Effector CD4-positive, alpha-beta T cell (primary cell): ENCODE measurements at places on chromosomes 11 and 22.

DNA sequence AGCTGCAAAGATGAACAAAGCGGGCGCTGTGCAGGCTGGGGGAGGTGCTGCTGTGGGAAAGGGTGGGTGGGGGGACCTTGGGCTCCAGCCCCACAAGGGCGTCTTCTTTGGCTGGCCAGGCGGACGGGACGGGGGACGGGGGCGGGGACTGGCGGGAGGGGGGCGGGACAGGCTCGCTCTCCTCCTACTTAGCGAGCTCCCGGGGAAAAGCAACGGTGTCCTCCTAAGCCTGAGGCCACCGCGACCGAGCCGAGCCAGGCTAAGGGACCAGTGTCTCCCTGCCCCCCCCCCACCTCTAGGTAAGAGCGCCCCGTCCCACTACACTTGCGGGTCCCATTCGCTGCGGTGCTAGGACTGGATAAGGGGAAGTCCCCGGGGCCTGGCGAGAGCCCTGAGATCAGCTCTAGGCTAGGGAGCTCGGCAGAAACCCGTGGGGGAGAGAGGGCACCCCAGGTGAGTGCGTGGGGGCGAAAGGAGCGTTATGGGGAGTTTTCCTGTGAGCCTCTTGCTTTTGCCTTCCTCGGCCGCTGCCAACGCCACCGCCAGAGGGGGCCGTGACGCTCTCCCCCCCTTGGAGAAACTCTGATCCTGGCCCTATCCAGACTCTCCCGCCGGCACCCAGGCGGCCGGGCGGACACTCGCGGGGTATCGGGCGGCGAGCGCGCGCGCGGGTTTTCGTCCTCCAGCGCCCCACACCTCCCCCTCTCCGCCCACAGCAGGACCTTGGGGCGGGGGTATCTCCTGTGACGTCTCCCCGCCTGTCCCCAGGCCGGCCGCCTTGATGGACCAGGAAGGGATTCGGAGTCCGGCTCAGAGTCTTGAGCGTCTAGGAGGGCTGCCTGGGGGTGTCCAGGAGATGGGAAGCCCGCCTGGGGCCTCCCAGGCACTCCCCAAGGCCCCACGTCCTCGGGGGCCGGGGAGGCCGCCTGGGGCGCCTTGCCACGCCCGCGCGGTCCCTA is at the start of gene PHLDB1:
Gene PHLDB1 (plus strand): TSS at position 215 of the 959 bp plus-strand sequence. CDS start 6,222 bp downstream, outside the sequence.
- DNase-seq: peak; percentile 49

DNA sequence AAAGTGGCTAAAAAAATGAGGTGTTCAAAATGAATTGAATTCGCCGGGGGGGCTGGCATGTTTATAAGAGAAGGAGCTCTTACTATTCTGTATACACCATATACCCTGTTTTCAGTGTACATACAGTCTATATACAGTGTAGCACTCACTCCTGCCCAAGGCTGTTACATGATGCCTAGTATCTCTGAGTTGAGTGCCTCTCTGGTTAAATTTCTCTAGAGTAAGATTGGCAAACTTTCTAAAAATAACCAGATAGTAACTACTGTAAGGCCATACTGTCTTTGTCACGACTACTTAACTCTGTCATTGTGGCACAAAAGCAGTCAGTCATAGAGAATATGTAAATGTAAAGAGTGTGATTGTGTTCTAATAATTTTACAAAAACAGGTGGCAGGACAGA is 58.1 kb downstream of the PHF21A start:
- DNase-seq: no peak

DNA sequence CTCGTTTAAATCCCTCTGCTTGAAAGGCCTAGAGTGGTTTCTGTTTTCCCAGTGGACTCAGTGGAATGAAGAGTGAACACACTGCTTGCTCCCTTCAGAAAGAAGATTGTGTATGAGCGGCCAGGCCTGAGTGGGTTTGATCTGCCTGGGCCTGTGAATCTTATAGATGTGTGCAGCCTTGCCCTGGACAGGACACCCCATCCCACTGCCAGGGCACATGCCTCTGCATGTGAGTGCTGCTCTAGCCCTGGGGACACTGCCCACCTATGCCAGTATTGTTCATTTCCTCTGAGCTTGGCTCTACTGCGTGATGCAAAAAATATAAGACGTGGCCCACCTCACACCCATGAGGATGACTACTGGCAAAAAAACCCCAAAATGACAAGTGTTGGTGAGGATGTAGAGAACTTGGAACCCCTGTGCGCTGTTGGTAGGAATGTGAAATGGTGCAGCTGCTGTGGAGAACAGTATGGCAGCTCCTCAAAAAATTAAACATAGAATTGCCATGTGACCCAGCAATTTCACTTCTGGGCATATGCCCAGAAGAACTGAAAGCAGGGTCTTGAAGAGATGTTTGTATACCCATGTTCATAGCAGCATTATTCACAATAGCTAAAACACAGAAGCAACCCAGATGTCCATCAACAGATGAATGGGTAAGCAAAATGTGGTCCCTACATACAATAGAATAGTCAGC is 27.3 kb upstream of the NECTIN1 start:
- DNase-seq: no peak

DNA sequence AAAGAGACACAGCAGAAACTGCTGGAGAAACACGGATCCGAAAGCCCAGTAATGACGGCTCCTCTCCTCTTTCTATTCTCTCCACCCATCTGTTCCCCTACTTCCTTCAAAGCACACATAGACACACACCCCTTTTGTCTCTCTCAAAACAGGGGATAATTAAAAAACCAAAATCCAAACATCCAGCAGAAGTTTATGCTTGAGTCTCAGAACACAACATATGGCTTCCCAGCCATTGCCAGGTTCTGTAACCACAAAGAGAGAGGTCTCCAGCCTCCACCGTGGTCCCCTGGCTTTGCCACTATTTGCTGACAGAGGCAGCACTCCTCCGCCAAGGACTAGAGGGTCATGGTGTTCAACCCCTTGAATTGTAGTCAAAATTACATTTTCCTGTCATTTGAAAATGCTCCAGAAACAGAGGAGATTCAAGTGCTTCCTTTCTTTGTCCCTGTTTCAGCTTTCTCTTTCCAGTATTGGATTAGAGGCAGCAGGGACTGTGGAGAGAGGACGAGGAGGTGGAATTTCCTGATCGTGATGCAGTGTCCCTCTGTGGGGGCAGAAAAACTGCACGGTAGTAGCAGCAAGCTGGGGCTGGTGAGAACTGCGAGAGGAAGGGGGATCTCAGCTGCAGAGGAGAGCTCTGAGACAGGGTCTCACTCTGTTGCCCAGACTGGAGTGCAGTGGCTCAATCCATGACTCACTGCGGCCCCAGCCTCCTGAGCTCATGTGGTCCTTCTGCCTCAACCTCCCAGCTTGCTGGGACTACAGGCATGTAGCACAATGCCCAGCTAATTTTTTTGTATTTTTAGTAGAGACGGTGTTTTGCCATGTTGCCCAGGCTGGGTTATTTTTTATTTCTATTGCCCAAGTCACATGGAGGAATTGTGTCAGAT is 60.3 kb downstream of the UBASH3B start:
- DNase-seq: no peak

- no peak for DNase-seq
Measured at GRCh38 chr22:49514641-49515040, 313.0 kb downstream of the BRD1 start.

DNA sequence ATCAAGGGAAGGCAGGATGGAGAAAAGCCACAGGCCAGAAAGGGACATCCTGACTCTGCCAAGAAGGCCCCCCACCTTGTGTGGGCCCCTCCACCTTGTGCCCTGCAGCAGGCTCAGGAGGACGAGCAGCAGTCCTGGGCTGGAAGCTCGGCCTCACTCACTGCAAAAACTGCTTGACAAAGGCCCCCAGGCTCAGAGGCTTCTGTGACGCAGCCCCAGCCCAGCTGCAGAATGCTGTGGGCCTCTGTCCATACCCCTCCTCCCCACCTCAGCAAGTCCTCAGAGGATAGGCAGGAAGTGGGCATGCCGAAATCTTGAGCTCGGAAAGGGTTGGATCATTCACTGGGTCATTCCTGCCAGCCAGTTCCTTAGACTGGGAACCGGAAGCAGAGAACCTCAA is 61.9 kb downstream of the NRXN2 start:
- DNase-seq: no peak

DNA sequence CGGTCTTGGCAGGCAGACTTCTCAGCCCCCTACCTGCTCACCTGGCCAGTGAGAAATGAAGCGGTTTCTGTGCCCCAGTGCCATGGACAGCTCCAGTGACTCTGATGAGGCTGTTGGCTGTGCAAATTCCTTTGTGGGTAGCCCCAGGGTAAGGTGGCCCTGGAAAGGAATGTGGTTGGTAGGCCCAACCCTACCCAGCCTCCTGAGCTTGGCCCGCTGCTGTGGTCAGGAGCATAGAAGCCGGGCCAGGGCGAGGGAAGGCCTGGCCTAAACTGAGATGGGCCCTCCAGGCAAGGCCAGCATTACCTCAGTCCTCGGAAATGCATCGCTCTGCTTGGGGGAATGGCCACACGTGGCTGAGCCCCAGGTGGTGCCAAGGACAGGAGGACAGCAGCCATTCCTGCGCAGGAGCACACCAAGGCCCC is 16.9 kb downstream of the DAGLA start:
- no peak for DNase-seq

DNA sequence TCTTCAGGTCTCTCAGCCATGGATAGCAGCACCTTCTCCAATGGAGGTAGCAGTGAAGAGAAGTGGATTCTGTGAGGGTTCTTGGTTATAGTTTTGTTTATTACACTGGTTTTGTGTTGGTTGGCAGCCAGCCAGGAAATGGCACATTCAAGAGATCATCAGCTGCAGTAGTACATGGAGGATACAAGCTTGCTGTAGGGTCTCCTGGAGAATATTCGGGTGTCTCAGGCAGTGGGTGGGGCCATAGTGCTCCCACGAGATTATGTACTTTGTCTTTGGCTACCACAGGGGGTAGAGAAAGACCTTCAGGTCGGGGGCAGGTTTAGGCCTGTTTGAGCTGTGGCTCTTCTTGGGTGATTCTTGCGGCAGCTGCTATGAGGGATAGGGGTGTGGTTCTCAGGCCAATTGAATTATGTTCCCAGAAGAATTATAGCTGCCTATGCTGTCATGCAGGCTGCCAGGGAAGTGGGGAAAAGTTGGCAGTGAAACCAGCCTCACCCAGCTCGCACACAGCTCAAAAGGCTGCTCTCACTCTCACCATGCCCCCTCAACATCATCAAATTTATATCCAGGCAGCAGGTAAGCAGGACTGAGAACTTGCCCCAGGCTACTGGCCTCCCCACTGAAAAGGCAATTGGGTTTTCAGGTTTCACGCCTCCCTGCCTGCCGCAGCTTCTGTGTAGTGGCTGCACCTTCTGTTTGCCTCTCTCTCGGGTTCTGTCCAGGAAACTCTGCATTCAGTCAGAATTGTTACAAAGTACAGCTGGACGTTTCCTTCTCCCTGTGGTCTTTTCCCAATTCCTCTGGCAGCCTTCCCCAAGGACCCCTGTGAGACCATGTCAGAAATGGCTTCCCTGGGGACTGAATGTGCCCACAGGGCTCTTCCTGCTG is 435.5 kb downstream of the LUZP2 start:
- no peak for DNase-seq

- no peak for DNase-seq
Measured at GRCh38 chr11:70049045-70049444, 29.1 kb upstream of the ANO1 start.

GRCh38 chr22:21730535-21731308 is 4.9 kb downstream of the YPEL1 start:
- no peak for DNase-seq

- DNase-seq: no peak
Measured at GRCh38 chr11:67996051-67996450, 7.8 kb downstream of the UNC93B1 start.

DNA sequence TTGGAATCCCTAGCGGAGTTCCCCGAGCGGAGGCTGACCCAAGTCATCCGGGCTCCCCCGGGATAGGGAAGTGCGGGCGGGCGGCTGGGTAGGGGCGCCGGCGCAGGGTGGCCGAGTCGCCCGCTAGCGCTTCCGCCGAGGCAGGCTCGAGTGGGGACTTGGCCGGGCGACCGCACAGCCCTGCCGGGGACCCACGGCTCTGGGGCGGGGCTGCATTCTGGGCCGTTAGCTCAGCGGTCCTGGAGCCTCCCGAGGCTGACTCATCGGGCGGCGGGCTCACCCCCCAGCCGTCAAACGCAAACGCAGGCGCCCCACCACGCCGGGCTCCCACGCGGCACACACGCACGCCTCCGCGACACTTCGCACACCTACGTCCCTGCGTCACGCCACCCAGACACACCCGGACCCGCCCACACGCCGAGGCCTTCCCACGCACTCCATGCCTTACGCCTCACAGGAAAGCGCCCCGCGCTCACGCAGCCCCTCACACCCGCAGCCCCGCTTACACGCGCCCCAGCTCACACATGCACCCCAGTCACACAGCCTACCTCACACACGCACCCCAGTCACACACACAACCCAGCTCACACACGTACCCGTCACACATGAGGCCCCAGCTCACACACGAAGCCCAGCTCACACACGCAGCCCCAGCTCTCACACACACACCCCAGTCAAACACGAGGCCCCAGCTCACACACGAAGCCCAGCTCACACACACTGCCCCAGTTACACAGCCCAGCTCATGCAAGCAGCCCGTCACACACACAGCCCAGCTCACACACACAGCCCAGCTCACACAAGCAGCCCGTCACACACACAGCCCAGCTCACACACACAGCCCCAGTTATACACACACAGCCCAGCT is 1.2 kb downstream of the PHLDB1 start:
- DNase-seq: peak; percentile 91

DNA sequence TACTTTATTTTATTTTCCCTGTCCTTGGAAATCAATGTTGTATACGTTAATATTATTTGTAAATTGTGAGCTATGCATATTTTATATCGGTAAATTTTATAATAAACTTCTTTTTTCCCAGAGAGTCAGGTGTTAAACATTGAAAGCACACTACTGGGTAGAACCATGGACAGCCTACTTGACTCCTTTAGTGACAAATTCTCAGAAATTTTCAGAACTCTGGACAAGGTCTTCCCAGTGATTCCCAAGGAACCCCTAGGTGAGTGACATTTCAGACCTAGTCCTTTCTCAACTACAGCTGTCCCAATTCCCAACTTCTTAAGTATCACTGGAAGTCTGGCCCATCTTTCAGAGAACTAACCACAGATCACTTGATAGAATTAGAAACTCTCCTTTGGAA is 107.2 kb downstream of the RCN1 start:
- DNase-seq: no peak
